ENCODE measurements at places on chromosomes 7 and 10.
A peak's percentile ranks its signal among the peaks of the same experiment; 100 is the strongest.

- no peak for DNase-seq
Measured at GRCh38 chr10:1063232-1063865, 7.2 kb downstream of the WDR37 start.

DNA sequence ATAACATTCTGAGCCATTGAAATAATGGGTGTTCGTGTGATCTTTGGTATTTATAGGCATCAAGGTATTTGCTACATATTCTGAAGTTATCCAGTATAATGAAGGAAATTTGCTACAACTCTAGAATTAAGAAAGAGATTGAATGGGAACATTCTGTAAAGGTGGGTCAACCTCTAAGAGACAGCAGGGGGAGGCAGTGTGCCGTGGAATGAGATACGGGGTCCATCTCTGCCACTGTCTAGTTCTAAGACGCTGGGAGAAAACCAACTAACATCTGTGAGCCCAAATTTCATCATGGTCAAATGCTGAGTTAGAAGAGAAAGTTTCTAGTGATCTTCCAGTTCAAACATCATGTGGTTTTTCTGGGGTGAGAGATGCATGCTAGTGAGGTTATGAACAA lies 368.9 kb downstream of the SORCS1 start:
- no peak for DNase-seq

GRCh38 chr7:33981671-33982424 lies 76.5 kb downstream of the BMPER start:
- DNase-seq: no peak

GRCh38 chr10:133307776-133308420 lies 774 bp downstream of the TUBGCP2 start:
- peak; percentile 80 for DNase-seq
